ENCODE measurements at places on chromosomes 5 and 9. TPM values are rescaled to one million over a fixed set of nuclear protein-coding genes. Genes with fewer than 3 reads are reported as not detected.

GRCh38 chr5:145587710-145588109 is 247.4 kb downstream of the PRELID2 start:
- no peak overlapping the region for H3K27ac ChIP-seq
- H3K4me3 ChIP-seq, result no peak overlapping the region
- H3K27me3 ChIP-seq, result no peaks in the 10 kb centered on the region
- no peaks in the 10 kb centered on the region for H3K4me1 ChIP-seq
- no peaks in the 10 kb centered on the region for H3K36me3 ChIP-seq
- DNase-seq, result no peak

GRCh38 chr5:73027361-73027760 is 71.5 kb downstream of the FCHO2 start:
- no peak overlapping the region for H3K27ac ChIP-seq
- H3K36me3 ChIP-seq, result no peaks in the 10 kb centered on the region
- H3K27me3 ChIP-seq, result no peaks in the 10 kb centered on the region
- no peak overlapping the region for H3K4me3 ChIP-seq
- no peaks in the 10 kb centered on the region for H3K4me1 ChIP-seq
- no peak for DNase-seq

DNA sequence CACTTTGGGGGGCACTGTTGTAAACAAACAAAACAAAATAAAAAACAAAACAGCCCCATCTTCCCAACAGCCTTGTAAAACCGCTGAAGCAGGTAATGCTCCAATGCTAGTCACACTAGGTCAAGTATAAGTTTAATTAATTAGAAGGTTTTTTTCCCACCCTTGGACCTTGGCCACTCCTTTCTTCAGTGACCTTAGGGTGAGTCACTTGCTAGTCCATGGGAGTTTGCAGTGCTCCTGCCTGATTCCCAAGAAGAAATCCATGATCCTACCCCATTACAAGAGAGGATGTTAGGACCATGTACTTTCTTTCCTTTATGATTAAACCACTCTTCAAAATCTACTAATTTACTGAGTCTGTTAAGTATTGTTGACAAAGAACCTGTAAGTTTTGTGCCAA is 192.2 kb upstream of the CDKN2B start:
- no peak overlapping the region for H3K27ac ChIP-seq
- H3K4me1 ChIP-seq, result no peaks in the 10 kb centered on the region
- no peaks in the 10 kb centered on the region for H3K27me3 ChIP-seq
- no peaks in the 10 kb centered on the region for H3K36me3 ChIP-seq
- no peak overlapping the region for H3K4me3 ChIP-seq

DNA sequence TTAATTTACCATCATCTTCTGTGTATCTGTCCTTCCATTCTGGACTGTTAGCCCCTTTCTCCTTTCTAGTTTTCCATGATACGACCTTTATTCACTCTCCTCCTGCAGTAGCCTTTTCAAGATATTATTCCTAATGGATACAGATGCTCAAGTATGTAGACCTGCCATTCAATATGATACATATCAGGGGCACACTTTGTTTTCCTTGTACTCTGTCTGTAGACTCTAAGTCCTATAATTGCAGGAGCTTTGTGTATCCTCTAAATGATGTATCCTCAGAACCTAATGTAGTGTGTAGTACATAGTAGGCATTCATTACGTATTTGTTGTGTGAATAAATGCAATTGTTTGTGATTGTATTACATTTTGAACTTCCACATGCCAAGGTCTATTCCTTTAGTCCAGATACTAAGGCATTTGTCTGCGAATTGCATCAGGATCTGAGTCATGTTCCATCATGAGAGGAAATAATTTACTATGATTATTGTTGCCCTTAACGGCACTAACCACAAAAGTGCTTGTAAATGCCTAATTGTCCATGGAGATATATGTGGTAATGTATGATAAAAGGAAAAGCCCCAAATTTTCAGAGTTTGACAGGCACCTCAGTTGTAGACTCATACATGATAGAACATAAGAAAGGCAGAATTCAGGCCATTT is 57.1 kb upstream of the IZUMO3 start:
- no peaks in the 10 kb centered on the region for H3K36me3 ChIP-seq
- DNase-seq, result no peak
- H3K27me3 ChIP-seq, result no peaks in the 10 kb centered on the region
- H3K27ac ChIP-seq, result no peak overlapping the region

DNA sequence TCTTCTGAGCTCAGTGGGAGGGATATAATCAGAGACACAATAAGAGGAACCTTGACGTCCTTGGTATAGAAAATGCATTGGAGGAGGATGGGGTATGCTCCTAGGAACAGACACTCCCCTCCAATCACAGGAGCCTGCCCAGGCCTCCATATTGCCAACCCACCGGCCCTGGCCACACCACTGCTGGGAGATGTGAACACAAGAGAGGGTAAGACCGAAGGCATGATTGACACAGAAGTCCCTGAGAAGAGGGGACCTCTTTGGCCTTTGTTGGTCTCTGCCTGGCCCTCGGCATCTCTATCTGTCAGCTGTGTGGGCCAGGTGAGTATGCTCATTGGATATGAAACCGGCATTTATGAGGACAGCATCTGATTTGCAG is 62.0 kb downstream of the CRB2 start:
- H3K27ac ChIP-seq, result no peak overlapping the region
- no peaks in the 10 kb centered on the region for H3K36me3 ChIP-seq
- H3K27me3 ChIP-seq, result no peaks in the 10 kb centered on the region
- no peak overlapping the region for H3K4me3 ChIP-seq
- peaks cover under 1% of the 10 kb centered on the region for H3K4me1 ChIP-seq

DNA sequence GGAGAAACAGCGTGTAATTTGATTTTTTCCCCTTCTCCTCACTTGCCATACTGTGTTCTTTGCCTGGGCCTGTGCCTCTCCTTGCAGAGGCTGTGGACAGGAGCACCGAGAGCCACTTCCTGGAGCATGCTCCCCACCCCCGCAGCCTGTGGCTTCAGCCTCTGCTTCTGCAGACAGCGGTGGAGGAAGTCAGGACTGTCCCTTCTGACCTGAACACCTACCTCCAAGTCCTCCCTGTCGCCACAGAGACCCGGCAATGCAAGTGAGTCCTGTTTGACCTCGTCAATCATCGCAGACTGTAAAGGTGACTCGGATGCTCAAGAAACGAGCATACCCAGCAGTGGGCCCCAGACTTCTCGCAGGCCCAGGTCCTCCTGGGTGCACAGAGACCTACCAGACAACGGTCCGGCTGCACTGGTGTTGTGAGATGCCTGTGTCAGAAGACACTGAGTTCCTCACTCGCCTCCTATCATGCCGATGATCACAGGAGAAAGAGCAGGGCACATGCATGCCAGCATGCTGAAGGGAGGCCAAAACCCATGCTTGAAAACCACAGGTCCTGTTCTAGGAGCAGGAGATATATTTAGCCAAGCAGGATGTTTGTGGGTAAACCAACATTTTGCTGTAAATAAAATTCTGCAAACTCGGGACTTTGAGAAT is 198.8 kb downstream of the AUH start:
- H3K4me3 ChIP-seq, result no peak overlapping the region
- H3K27me3 ChIP-seq, result no peaks in the 10 kb centered on the region
- H3K36me3 ChIP-seq, result no peaks in the 10 kb centered on the region

Gene WDR38
- polyA plus RNA-seq, result not detected

Gene IGIP
- polyA plus RNA-seq, result 8.8 TPM
